Amygdala (tissue), 56 donors: ENCODE measurements at places on chromosomes 5 and 9.

DNA sequence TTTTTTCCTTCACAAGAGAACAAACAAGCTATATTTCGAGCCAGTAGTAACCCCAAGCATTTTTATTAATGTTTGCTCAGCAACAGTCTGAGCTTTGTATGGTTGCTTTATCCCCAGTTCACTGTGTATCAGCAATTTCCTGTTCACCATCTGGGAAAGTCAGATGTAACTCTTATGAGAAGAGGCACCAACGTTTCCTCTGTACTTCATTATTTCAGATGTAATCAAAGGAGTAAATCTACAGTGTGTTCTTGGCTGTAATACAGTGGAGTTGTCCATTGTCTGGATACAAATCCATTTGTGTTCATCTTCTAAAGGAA is 340.2 kb downstream of the ARRDC3 start:
- no peak for DNase-seq

DNA sequence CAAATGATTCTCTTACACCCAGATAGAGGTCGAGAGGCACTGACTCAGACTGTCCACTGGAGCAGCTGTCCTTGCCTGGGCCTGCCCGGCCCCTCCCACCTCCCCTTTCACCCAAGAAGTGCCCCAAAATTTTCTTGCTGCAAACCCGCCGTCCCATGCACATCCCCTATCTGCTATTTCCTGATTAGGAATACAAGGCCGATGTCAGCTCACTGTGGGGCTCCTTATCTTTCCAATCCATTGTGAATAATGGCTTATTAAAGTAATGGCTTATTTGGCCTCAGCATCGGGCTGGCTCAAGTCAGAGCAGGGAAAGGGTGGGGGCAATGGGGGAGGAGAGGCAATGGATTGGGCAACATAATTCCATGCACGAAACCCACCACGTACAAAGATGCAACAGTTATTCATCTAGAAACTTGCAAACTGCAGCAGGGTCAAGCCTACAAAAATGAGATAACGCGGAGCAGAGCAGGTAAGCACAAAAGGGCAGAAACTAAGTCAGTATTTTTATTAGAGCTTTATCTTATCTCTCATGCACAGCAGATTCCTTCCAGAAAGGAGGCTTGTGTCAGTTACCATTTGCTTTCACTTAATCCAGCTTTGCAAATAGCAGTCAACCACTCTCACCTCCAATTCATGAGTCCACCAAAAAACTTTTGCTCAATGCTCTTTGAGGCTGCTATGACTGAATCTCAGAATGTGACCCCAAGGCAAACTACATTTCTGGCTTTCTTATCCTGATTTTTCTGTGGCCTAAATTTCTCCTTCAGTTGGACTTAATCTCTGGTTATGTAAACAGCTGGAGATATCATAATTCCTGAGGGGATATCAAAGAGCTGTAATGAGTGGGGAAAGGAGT is 138.2 kb upstream of the OSMR start:
- no peak for DNase-seq

DNA sequence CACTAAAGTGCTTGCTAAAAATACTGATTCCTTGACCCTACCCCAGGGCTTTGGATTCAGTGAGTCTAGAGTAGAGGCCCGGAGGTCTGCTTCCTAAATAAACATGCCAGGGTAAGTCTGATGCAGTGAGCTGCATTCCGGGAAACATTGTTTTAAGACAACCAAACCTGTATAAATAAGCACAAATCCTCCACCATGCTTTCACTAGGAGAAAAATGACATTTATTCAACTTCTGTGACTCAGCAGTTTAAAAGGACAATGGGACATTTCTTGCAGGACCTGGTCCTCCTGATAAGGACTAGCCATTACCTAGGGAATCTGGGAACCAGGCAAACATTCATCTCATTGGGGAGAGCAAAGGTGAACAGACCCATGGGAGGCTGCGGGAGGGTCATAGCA is 335.3 kb downstream of the MLLT3 start:
- DNase-seq, result no peak

DNA sequence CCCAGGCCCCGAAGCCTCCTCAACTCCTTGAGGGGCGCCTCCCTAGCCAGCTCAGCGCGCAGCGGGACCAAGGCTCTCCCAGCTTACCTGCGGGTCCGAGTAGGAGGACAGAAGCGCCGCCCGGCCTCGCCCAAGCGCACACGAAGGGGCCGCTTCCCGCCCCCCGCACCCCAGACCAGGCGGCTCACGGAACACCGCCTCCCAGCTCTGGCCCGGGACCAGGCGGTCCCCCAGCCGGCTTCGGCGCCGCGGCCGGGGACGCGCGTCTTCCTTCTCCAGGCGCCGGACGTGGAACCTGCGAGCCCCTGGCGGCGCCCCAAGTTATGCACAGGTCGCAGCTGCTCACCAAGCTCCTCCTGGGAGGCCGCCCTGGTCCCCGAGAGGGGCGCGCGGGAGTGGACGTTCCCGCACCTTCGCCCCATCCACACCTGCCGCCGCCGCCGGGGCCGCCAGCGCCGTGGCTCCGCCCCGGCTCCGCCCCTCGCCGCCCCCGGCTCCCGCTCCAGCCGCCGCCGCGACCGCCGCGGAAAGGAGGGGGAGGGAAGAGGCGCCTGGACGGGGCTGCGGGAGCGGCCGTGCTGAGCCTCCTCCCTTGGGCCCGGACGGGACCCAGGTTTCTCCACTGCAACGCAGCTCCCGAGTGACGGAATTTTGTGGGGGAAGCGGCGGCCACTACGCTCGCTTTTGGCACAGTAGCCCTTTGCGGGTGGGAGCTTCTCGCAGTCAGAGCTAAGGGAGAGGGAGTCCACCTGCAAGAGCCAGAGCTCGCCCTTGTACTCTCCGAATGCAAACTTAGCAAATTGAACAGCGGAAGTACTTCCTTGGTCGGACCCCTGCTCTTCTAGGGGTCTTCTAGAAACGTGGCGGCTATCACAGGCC is 77.5 kb upstream of the IFNE start:
- DNase-seq, result no peak

DNA sequence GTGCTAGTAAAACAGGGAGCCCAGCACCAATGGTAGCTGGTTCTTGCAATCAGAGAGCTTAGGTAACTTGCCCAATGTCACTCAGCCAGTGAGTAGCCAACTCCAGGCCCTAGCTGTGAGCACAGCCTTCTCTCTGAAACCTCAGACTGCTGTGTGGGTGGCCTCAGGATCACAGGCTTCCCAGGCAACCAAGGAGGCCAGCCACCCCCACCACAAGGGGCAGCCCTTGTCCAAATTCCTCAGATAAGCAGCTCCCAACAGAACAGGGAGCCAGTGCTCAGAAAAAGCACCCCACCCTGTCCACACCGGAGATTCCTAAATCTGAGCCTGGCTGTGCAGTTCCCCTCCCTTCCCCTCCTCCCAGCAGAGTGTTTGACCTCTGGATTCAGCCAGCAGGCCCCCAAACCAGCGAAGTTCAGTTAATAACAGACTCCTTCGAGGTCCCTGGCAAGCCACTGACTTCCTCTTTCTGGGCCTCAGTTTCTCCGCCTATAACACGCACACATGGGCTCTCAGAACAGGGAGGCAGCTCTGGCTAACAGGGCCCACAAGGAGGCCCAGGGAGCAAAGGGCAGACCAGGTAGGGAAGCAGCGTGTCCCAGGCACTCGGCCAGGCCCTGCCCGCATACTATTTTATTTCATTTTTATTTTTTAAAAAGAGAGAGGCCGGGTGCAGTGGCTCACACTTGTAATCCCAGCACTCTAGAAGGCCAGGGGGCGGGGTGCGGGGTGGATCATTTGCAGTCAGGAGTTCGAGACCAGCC is 2.7 kb downstream of the EEIG1 start:
- DNase-seq, result no peak

DNA sequence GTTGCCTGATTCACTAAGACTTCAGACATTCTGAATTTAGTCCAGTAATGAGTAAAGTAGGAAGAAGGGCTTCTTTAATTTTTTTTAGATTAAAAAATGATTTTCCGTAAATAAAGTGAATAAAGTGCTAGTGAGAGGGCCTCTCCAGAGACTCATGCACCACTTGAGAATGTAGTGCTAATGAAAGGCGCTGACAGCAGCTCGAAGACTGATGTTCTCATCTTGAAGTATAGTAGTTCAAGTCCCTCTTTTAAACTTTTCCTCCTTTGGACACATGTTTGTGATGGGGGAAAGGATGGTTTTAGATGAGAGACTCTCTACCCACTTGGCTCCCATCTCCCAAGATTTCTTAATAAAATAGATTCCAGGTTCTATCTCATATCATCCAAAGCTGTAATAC is 48.5 kb downstream of the G3BP1 start:
- no peak for DNase-seq

DNA sequence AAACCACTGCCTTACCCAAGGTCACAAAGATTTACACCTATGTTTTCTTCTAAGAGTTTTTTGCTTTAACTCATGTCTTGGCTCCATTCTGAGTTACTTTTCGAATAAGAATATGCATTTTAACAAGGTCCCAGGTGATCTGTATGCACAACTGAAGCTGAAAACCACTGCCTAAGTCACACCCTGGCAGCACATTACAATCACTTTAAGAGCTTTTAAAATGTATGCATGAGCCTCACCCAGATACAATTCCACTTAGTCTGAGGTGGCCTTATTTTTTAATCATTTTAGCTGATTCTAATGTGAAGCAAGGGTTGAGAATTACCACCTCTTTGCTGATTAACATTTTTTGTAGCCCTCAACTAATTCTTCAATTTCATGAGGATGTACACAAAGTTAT is 29.5 kb downstream of the IDNK start:
- no peak for DNase-seq

GRCh38 chr9:118686959-118687358 is 682.3 kb downstream of the BRINP1 start:
- DNase-seq, result no peak

- DNase-seq, result no peak
Measured at GRCh38 chr5:14256026-14256690, 113.0 kb downstream of the TRIO start.

DNA sequence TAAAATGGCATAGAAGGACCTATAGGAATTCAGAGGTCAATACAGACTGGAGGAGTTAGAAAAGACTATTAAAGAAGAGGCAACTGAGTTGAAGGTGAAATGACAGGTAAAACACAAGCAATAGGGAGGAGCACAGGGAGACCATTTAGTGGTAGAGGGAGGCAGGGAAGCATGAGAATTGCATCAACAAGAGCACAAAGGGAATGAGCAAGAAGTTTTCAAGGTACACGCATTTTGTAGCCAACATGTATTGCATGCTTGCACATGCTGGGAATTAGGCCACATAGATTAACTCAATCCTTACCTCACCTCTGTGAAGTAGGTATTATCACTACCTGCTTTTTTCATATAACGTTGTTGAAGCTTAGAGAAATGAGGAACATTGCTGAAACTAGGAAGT is 42.3 kb downstream of the PLPP1 start:
- DNase-seq, result no peak
